ENCODE measurements at places on chromosomes 5 and 9. TPM values are rescaled to one million over a fixed set of nuclear protein-coding genes. Genes with fewer than 3 reads are reported as not detected.

GGTA1 gene
- 0.55 TPM for total RNA-seq

KYAT1 gene
- 11.3 TPM for total RNA-seq

CDC25C gene
- not detected for total RNA-seq

NDST1 gene
- total RNA-seq, result 2.8 TPM

SGTB gene
- total RNA-seq, result 10.0 TPM

TMEM232 gene
- total RNA-seq, result 0.45 TPM

PCDHA1 gene
- total RNA-seq, result not detected

CARTPT gene
- not detected for total RNA-seq

NOL6 gene
- total RNA-seq, result 38.2 TPM

PTGR1 gene
- total RNA-seq, result not detected

PCDHGA9 gene
- total RNA-seq, result 0.61 TPM

SLC4A9 gene
- not detected for total RNA-seq

SPAG8 gene
- total RNA-seq, result 2.1 TPM

GPR151 gene
- total RNA-seq, result not detected

UNC5A gene
- not detected for total RNA-seq

PCDHGA8 gene
- 0.09 TPM for total RNA-seq

MAMDC2 gene
- total RNA-seq, result not detected

LCN2 gene
- total RNA-seq, result 0.99 TPM

GPR150 gene
- total RNA-seq, result 0.63 TPM

CNTLN gene
- total RNA-seq, result 0.32 TPM

OR13F1 gene
- not detected for total RNA-seq

NPM1 gene
- 454 TPM for total RNA-seq

KCNV2 gene
- not detected for total RNA-seq

IRF1 gene
- 1,282 TPM for total RNA-seq

GRM6 gene
- not detected for total RNA-seq

NDUFA8 gene
- total RNA-seq, result 15.9 TPM

PCA3 gene
- not detected for total RNA-seq

CCNJL gene
- 19.9 TPM for total RNA-seq

FBP1 gene
- total RNA-seq, result 17.0 TPM

ZNF618 gene
- 9.2 TPM for total RNA-seq

PCDHB11 gene
- total RNA-seq, result not detected

PRSS3 gene
- not detected for total RNA-seq

FABP6 gene
- total RNA-seq, result not detected

TOR4A gene
- 16.3 TPM for total RNA-seq

HTR1A gene
- not detected for total RNA-seq

CFAP77 gene
- total RNA-seq, result not detected

ENHO gene
- 0.34 TPM for total RNA-seq

C9orf40 gene
- 3.6 TPM for total RNA-seq

CFAP157 gene
- not detected for total RNA-seq

RIOK2 gene
- total RNA-seq, result 31.0 TPM

SPINK4 gene
- total RNA-seq, result not detected

PRLR gene
- total RNA-seq, result 0.09 TPM

HAVCR1 gene
- 14.6 TPM for total RNA-seq

HDHD3 gene
- 6.1 TPM for total RNA-seq

NTMT1 gene
- total RNA-seq, result 23.5 TPM

IL7R gene
- 42.7 TPM for total RNA-seq

EFCAB9 gene
- not detected for total RNA-seq

FOXE1 gene
- not detected for total RNA-seq

UBTD2 gene
- total RNA-seq, result 1.7 TPM

SAP30L gene
- 48.4 TPM for total RNA-seq

POLK gene
- total RNA-seq, result 21.5 TPM
